ENCODE measurements at places on chromosomes 4 and X.

DNA sequence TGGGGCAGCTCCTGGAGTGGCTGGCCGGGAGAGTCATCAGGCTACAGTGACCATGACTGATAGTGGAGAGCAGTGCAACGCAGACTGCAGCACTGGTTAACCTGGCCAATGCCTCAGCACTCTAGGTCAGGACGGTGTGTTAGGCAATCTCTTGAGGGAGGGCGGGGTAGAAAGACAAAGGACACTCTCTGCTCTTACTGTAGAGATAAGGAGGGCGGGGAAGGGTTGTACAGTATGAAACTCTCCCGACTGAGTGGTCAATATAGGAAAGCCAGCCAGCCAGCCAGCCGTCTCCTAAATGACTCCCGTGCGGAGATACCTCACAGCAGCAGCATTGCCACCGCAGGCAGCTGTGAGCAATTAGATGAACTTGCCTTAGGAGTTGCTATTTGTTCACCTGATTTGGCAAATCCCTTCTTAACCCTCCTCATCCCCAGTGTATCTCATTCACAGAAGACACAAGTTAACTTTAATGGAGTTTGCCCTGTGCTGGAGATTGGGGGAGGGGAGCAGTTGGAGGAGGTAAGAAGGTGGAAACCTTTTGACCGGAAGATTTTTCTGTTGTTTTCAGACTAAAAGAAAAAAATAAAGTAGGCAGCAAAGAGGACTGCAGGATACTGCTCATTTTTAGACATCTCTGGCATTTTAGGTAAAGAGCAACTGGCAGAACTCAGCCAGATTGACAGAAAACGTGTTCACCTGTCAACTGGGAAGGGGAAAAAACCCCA lies 330.5 kb downstream of the HNRNPD start:
- no peak for DNase-seq

GRCh38 chr4:61571761-61572559 lies 371.8 kb downstream of the ADGRL3 start:
- no peak for DNase-seq

DNA sequence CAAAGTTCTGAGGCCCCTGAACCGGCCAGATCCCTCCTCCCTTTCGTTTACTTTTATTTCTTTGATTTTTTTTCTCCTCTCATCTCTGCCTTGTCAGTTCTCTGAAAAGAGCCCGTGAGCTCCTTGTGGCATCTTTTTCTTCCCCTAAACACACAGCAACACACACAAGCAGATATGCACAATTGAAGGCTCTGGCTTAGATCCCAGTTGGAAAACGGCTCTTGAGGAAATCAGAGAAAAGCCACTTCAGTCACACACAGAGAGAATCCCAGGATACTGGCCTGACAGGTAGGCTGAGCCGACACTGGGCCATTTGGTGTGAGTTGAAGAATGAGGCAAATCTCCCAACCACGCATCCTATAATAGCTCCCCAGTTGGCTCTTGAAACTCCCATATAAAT lies 12.9 kb downstream of the DIPK2B start:
- DNase-seq: no peak

GRCh38 chrX:133414406-133415275 lies 648 bp downstream of the GPC4 start:
- no peak for DNase-seq

- no peak for DNase-seq
Measured at GRCh38 chrX:38150993-38151392, 69.7 kb downstream of the SRPX start.

All from activated naive CD4-positive, alpha-beta T cell treated with Interleukin-2 at 50 U/mL for 16 hours (primary cell).